Esophagus squamous epithelium (tissue), 5 donors: ENCODE measurements at places on chromosomes 5 and 9.

- no peak for DNase-seq
Measured at GRCh38 chr9:88915916-88916315, 75.4 kb upstream of the S1PR3 start.

DNA sequence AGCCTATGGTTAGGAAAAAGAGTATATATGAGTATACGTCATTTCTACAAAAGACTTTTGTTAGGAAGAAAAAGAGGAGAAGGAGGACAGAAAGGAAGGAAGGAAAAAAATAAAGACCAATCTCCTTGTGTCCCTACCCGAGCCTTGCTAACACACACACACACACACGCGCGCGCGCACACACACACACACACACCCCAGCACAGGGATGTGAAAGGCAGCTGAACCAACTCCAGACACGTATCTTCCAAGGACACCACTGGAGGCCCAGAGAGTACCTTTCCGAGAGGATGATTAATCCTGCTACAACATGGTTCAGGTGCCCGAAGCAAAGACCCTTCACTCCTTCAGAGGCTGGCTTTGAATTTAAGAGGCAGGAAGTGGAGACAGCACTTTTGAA lies 56.9 kb upstream of the GALNT10 start:
- no peak for DNase-seq

DNA sequence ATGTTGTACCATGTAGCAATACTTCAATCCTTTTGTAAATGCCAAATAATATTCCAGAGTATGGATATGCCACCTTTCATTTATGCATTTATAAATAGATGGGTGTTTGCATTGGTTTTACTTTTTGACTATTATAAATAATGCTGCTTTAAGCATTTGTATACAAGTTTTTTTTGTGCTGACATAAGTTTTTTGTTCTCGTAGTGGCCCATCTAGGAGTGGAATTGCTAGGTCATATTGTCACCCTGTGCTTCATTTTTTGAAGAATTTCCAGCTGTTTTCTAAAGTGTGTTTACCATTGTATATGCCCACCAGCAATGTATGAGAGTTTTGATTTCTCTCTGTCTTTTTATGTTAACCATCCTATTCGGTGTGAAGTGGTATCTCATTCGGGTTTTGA lies 6.9 kb downstream of the ADGRV1 start:
- DNase-seq, result no peak

- DNase-seq, result no peak
Measured at GRCh38 chr5:164375051-164375450, 869.6 kb downstream of the MAT2B start.

- no peak for DNase-seq
Measured at GRCh38 chr5:72692231-72692637, 124.2 kb upstream of the TNPO1 start.

- DNase-seq, result no peak
Measured at GRCh38 chr9:78714576-78714975, 417.7 kb downstream of the PSAT1 start.

GRCh38 chr9:100573655-100574260 lies 4.1 kb upstream of the CAVIN4 start:
- no peak for DNase-seq

- no peak for DNase-seq
Measured at GRCh38 chr5:73380041-73380440, 68.5 kb downstream of the FOXD1 start.

GRCh38 chr5:56099346-56099745 lies 104.6 kb upstream of the IL6ST start:
- no peak for DNase-seq

GRCh38 chr9:7298123-7298522 lies 501.5 kb downstream of the DMAC1 start:
- no peak for DNase-seq

GRCh38 chr9:84799251-84799650 lies 129.7 kb downstream of the NTRK2 start:
- DNase-seq, result no peak

DNA sequence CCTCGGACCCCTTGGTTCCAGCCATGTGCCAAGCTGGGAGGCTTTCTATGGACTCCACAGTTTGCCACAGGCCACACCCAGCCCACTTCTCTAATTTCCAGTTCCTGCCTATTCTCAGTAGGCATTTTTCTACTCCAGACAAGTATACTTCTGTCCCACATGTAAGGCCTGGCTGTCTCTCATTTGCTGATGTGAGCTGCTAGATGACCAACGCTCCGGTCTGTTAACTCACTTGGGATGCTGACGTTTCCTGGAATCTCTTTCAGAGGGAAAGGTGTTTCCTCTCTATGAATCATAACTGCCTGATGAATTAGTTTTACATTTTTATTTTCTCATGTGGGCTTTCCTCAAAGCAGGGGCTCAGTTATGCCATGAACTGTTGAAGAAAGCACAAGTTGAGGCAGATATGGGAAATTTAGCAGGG lies 36.3 kb downstream of the ERGIC1 start:
- no peak for DNase-seq

- DNase-seq, result no peak
Measured at GRCh38 chr5:82329393-82329792, 51.2 kb upstream of the RPS23 start.

GRCh38 chr5:96648593-96648992 lies 13.6 kb upstream of the CAST start:
- DNase-seq, result no peak

DNA sequence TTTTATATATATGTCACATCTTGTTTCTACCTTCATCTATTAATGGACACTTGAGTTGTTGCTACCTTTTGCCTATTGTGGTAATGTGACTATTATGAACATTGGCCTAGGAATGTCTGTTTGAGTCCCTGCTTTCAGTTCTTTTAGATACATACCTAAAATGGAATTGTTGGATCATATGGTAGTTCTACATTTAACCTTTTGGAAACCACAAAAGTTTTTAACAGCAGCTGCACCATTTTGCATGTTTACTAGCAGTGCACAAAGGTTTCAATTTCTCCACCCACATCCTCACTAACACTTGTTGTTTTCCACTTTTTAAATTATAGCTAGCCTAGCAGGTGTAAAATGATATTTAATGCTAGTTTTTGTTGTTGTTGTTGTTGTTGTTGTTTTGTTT lies 88.4 kb downstream of the GALNT10 start:
- no peak for DNase-seq

GRCh38 chr9:123399803-123400378 lies 43.9 kb downstream of the CRB2 start:
- DNase-seq, result no peak
